ENCODE measurements at places on chromosomes 6 and 20.

DNA sequence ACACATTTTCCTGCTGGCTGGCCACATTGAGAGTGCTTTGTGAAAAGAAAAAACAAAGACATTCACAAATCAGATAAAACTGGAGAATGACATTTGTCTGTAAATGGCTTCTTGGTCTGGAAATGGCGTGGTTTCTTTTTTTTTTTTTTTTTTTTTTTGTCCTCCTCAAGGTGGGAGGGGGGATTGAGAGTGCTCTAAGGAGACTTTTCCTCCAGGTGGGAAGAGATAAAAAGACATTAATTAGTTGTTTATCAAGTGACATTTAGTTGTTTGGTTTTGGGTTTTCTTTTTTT lies 40.4 kb downstream of the GNAS start:
- DNase-seq = no peak

GRCh38 chr20:7264137-7264536 lies 496.7 kb downstream of the BMP2 start:
- DNase-seq = no peak

GRCh38 chr6:106003268-106003987 lies 82.7 kb upstream of the PRDM1 start:
- no peak for DNase-seq

DNA sequence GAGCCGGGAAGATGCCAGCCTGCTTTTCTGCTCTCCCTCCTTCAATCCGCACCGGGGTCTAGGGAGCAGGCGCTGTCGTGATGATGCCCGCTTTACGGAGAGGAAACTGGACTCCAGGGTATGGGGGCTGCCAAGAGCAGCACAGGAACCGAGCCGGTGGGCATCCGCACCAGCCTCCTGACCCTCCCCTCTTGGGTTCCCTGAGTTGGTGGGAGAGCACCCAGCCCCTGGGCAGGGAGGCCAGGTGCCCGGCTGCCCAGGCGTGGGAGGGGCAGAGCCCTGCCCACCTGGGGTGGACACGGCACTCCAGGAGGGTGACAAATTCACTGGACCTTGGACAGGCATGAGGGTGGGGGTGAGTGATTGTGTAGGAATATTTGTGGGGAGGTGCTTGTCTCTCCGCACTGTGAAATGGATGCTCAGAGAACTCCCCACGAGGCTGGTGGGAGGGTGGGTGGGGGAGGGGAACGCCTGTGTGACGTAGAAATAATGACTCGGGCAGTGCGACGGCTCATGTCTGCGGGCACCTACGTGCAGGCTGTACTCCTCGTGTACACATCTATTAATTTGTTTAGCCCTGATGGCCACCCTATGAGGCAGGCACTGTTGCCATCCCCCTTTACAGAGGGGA lies 173.4 kb downstream of the BMP7 start:
- DNase-seq = no peak

DNA sequence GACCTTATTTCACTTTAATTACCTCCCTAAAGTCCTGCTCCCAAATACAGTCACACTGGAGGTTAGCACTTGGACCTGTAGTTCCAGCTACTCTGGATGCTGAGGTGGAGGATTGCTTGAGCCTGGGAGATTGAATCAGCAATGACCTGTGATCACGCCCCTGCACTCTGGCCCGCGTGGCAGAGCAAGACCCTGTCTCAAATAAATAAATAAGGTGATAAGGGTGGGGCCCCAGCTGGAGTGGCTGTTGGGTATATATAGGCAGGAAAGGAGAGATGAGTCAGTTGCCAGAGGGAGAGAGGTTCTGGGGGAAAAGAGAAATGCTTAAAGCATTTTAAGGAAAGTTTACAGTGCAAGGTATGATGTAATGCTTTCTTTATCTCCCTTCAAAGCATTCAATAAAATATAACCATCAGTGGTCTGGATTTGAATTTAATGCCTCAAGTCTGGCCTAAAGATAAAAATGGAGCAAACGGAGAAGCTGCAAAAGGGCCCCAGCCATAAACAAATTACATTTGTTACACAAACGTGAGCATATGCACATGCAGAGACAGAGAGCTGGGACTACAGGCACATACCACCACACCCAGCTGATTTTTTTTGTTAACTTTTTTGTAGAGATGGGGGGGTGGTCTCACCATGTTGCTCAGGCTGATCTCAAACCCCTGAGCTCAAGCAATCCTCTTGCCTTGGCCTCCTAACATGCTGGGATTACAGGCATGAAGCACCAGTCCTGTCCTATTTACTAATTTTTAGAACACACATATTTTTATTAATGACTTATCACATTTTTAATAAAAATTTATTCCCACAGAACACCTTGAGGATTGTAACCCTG lies 6.1 kb upstream of the PM20D2 start:
- no peak for DNase-seq

GRCh38 chr6:130482645-130483390 lies 117.0 kb downstream of the TMEM200A start:
- DNase-seq = no peak

DNA sequence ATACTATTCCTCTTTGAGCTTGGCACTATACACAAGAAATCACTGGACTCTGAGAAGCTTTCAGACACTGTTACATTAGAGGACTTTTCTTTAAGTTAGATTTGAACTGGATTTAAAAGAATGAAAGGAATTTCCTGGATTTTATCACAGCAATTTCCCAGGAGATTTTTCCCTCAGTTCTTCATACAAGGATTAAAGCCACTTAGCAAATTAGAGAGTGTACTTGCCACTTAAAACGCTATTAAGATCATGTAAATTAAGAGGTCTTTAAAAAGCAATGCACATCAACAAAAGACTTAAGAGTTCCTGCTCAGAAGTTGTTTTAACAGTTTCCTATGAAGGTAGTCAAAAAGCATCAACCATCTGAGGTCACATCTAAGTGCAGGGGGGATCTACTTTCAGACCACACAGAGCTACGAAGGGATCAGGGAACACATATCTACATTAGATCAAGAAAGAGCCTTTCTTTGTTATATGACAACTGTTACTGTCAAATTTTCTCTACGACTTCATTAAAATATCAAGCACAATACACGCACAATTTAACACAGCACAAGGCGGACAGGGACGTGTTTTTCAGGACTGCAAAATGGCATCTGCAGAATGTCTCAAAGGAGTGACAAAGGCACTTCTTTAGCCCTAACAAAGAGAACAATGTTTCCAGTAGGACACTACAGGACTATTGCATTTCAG lies 65.8 kb downstream of the EPB41L2 start:
- no peak for DNase-seq

- peak; percentile 87 for DNase-seq
These were observed 48.9 kb downstream of the HIVEP1 start for GRCh38 chr6:12060780-12061609.

- no peak for DNase-seq
These were observed 739.8 kb downstream of the TFAP2A start for GRCh38 chr6:9675122-9675521.

- peak; percentile 14 for DNase-seq
These were observed 53.0 kb downstream of the ADAT2 start for GRCh38 chr6:143397227-143398222.

- DNase-seq = peak; percentile 91
These were observed 129.9 kb downstream of the HFE start for GRCh38 chr6:26216886-26217713.

DNA sequence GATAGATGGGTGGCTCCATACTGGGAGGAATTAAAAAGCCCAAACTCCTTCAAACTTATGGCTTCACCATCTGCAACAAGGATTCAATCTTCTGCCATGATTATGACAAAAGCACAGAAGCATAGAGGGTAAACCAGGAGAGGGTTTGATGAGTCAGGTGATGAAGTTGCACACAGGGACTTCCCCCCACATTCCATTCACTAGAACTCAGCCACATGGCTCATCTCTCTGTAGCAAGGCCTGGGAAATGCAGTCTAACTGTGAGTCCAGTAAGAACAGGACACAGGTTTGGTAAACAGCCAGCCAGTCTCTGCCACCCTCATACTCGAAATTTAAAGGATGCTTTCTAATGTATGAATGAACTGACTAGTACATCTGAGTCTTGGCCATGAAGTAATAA lies 142.9 kb downstream of the HIVEP2 start:
- no peak for DNase-seq

DNA sequence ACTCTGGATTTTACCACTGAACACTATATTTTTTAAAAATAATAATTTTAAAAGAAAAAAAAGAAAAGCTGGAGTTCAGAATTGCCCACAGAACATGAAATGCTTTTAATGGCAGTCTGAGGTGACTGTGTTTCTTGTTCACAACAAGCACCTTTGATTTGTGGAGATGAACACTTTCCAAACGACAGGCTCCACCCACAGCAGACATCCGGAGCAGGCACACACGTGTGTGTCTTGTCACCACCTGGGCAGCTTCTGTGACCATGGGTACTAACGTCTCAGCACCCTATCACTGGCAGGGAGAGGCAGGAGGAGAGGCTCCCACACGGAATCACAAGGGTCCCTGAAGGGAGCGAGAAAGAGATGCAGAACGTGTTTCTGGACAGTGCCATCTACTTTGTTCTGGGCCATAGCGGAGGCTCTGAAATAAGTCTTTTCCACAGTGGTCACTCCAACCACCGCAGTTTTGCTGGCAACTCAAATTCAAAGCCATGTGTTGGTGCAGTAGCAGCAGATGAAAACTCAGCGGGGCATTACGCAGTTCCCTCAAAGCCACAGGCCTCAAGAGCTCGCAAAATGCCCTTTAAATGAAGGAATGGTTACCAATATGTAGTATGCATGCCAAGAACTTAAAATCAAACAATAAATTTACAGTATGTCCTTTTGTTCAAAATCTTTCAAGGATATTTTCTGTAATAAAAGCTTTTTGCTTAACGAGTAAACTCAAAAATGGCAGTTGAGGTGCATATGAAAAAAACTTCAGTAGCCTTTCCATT lies 242.2 kb downstream of the FOXC1 start:
- no peak for DNase-seq

Measured in stimulated activated naive CD8-positive, alpha-beta T cell treated with anti-CD3 and anti-CD28 coated beads, Interleukin-15, amount 100 ng/mL, for 72 hours (primary cell).